SHP77 treated with DMSO at 0.1 percent for 48 hours (cell line): ENCODE measurements at places on chromosomes 7 and 10.

- peak; percentile 36 for DNase-seq
Observed at GRCh38 chr10:77165445-77166208, 472.0 kb downstream of the KCNMA1 start.

GRCh38 chr7:28890137-28890536 lies 68.0 kb downstream of the TRIL start:
- no peak for DNase-seq

- no peak for DNase-seq
Observed at GRCh38 chr10:83476211-83476610, 663.1 kb upstream of the GHITM start.

- no peak for DNase-seq
Observed at GRCh38 chr7:27424231-27424630, 181.6 kb downstream of the EVX1 start.

GRCh38 chr7:115178835-115179234 lies 256.9 kb downstream of the MDFIC start:
- DNase-seq = no peak

DNA sequence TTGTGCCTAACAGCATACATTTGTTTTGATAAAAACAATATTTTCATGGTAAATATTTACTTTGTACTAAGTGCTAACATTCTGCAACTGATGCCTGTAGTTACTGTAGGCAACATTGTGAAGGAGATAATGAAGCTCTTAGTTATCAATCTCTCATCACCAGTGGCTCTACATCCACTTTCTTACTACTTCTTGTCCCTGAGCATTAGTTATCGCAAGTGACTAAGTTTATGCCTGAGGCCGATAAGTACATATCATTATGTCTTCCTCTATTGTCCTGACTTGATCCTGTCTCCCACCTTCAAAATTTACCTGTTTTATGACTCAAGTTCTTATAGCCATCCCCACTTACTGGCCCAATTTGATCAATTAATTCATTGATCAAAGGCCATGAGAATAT lies 63.6 kb downstream of the MACC1 start:
- no peak for DNase-seq

DNA sequence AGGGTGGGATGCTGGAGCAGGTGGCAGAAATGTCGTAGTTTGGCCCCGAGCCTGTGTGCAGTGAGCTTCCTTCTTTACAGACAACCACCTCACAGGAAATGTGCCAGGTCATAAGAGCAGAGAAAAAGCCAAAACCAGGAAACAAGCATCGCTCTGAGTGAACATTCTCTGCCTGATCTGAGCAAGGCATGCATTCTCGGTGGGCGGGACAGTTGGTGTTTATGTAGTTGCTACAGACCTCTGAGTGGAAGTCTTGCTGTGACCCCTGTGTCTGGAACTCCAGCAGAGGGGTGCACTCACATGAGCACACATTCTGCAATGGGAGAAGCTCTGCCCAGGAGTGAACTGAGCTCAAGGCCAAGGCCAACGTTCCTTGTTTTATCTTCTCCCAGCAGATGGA lies 230.1 kb downstream of the TCERG1L start:
- no peak for DNase-seq

GRCh38 chr10:123573236-123574108 lies 92.7 kb upstream of the GPR26 start:
- no peak for DNase-seq

- no peak for DNase-seq
Observed at GRCh38 chr10:13887761-13888160, 301.0 kb downstream of the PRPF18 start.

- DNase-seq = no peak
Observed at GRCh38 chr10:43091846-43092245, 15.0 kb downstream of the RET start.

DNA sequence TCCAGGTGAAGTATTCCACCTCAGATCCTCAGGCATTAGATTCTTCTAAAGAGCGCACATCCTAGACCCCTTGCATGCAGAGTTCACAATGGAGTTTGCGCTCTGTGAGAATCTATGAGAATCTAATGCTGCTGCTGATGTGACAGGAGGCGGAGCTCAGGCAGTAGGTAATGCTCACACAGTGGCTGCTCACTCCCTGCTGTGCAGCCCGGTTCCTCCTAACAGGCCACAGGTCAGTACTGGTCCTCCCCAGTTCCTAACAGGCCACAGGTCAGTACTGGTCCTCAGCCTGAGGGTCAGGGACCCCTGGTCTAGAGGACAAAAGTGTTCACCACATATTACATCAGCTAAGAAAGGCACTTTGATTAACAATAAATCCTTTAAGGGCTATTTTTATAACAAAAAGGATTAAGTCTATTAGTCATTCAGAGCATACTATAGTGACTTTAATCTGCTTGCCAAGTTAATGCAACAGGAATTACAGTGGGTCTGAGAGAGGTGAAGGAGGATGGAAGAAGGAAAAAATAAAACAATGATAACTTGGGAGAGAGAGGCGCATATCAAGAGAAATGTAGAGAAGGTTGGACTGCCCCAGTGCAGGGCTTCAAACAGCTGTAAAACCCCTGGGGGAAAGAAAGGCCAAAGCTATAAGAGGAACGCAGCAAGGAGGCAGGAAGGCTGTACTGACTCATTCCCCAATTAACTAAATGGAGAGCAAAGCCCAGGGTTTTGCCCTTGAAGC lies 49.2 kb downstream of the CUL2 start:
- no peak for DNase-seq

- peak; percentile 2 for DNase-seq
Observed at GRCh38 chr10:126749015-126749655, 78.6 kb upstream of the C10orf90 start.

- DNase-seq = peak; percentile 16
Observed at GRCh38 chr7:80681272-80681885, 42.9 kb downstream of the CD36 start.

DNA sequence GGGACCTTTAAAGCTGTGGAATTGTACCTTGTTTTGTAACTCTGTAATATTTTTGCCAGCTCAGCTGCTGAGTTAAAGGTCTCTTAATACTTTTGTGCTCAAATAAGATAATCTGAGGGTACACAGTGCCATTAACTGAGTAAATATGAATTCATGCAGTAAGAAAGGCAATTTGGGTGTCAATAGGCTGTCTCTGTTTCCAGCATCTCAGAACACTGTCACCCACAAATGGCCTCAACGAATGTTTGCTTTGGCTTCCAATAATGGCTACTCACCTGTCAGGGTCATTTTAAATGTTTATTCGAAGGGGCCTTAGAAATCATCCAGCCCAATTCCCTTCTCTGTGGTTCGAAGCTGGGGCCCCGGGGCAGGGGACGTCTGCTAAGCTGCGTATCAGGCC lies 225.4 kb downstream of the ZMYND11 start:
- DNase-seq = no peak

- DNase-seq = no peak
Observed at GRCh38 chr10:116708391-116708821, 34.0 kb downstream of the HSPA12A start.

GRCh38 chr7:147196481-147196880 lies 1079.9 kb downstream of the CNTNAP2 start:
- no peak for DNase-seq

GRCh38 chr10:93715345-93715744 lies 13.0 kb upstream of the FRA10AC1 start:
- DNase-seq = no peak

- DNase-seq = no peak
Observed at GRCh38 chr10:77383861-77384553, 253.6 kb downstream of the KCNMA1 start.

DNA sequence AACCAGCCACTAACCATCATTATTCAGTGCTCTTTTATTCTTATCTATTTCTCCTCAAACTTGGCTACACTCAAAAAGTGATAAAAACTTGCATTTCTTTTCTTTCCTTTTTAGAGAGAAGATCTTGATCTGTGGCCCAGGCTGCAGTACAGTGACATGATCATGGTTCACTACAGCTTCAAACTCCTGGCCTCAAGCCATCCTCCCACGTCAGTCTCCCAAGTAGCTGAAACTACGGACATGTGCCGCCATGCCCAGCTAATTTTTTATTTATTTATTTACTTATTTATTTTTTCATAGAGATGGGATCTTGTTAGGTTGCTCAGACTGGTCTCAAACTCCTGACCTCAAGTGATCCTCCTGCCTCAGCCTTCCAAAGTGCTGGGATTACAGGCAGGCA lies 24.6 kb upstream of the TMEM248 start:
- DNase-seq = no peak

DNA sequence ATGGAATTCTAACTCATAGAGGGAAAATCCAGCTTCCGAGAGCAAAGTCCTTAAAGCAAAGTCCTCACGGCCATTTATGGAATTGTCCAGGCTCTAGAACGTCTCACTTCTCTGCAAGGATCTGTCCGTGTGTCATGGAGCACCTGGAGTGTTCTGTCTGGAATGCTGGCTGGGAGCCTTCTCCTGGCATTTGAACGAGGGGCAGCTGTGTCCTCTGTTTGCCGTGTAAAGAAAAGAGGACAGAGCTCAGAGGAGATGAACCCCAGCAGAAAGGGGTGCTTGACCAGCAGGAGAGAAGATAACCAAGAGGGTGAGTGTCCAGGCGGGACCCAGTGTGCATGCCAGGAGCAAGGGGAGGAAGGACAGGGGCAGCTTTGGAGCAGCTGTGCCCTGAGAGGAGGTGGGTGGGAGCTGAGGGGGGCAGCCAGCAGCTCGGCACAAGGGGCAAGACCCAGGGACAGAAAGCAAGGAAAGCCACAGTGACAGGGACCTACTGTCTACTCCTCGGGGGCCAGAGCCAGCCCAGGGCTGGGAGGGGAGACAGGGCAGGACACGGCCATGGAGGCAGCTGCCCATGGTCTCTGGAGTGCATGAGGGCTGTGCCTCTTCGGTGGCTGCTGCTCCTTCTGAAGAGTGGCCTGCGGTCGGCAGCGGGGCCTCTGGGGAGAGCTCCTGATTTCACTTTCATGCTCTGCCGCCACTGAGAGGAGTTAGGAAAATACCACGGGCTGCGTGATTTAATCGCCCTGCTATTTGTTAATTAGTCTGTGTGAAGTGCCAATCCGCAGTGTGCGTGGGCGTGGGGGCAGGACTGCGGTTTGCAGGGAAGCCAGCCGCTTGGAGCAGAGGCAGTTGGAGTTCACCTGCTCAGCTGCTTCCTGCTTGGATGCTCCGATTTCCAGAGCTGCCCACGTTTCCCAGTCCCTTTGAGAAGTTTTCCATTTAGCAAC lies 149.3 kb upstream of the SHH start:
- DNase-seq = no peak

DNA sequence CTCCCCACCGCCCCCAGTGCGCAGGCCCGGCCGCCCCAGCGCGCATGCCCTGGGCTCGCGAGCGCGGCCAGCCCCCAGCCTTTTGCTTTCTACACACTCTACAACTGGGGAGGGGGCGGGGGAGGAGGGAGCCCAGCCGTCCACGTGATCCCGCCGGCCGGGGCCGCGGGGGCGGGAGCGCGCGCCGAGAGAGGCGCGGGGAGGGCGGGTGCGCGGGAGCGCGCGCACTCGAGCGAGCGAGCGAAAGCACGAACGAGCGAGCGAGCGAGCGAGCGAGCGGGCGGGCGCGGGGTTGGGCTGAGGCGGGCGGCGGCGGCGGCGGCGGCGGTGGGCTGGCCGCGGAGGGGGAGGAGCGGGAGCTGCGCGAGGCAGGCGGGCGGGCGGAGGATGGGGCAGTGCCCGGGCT lies at the start of gene AUTS2:
Gene AUTS2, plus strand, starts transcription at position 395 of the 406 bp plus-strand sequence. CDS start 1,179 bp downstream, outside the sequence.
- peak; percentile 77 for DNase-seq

DNA sequence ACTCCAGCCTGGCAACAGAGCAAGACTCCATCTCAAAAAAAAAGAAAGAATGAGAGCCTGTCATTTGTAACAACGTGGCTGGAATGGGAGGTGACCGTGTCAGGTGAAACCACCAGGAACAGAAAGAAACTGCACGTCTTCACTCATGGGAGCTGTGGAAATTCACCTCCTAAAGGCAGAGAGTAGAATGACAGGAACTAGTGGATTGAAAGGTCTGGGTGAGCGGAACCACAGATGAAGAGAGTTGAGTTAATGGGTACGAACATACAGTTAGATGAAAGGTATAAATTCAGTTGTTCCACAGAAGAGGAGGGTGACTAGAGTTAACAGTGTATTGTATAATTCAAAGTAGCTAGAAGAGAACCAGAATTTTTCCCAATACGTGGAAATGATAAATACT lies 78.6 kb downstream of the MAD1L1 start:
- no peak for DNase-seq

DNA sequence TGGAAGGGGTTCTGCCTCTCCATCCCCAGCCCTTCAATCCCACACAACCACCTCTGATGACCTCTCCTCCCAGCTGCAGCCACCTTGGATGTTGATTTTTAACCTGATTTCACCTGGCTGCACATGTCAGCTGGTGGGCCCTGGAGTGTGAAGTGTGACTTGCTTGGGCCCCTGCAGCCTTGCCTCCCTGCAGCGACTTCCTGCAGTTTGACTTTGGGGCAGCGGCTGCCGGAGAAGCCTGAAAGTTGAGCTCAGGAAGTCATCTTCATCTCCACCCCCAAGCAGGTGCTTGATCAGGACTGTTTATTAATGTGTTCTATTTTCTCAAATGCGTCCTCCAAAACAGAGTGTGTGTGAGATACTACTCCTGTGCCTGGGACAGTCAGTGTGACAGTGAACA lies 675.2 kb upstream of the GALNT17 start:
- no peak for DNase-seq

- DNase-seq = no peak
Observed at GRCh38 chr7:54397836-54398612, 144.2 kb upstream of the VSTM2A start.

DNA sequence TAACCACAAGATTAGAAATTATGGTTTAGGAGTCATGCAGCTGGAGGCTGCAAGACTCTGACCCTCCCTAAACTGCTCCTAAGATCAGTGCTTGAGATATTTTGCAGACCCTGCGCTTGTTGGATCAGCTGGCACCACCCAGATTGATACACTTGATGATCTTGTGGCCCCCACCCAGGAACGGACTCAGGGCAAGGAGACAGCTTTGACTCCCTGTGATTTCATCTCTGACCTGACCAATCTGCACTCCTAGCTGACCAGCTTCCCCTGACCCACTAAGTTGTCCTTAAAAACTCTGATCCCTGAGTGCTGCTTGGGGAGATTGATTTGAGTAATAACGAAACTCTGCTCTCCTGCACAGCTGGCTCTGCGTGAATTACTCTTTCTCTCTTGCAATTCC lies 8.0 kb upstream of the RAB18 start:
- DNase-seq = no peak

- DNase-seq = no peak
Observed at GRCh38 chr7:2665359-2665791, 22.6 kb upstream of the AMZ1 start.

DNA sequence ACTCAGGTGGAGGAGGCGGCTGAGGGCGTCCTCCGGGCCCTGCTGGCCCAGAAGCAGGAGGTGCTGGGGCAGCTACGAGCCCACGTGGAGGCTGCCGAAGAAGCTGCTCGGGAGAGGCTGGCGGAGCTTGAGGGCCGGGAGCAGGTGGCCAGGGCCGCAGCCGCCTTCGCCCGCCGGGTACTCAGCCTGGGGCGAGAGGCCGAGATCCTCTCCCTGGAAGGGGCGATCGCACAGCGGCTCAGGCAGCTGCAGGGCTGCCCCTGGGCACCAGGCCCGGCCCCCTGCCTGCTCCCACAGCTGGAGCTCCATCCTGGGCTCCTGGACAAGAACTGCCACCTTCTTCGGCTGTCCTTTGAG lies 2.8 kb downstream of the TRIM56 start:
- no peak for DNase-seq

DNA sequence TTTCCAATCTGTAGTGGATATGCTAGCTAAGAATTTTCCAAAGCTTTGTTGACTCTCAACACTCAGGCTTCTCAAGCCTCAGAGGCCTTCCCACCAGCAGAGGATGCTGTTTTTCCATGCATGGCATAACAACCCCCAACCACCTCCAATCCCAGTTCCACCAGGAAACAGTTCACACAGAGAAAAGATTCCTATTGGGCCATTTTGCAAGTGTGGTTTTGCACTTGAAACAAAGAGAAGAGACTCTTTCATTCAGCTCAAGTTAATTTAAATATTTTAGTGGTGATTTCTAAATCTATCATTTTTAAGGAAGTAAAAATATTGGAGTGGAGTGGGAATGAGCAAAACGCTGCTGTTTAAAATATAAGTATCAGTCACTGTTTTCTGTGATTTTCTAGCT lies 105.6 kb upstream of the COL1A2 start:
- peak; percentile 44 for DNase-seq
